LoVo (cell line): ENCODE measurements at places on chromosomes 2 and 18.
A peak's percentile ranks its signal among the peaks of the same experiment; 100 is the strongest.

DNA sequence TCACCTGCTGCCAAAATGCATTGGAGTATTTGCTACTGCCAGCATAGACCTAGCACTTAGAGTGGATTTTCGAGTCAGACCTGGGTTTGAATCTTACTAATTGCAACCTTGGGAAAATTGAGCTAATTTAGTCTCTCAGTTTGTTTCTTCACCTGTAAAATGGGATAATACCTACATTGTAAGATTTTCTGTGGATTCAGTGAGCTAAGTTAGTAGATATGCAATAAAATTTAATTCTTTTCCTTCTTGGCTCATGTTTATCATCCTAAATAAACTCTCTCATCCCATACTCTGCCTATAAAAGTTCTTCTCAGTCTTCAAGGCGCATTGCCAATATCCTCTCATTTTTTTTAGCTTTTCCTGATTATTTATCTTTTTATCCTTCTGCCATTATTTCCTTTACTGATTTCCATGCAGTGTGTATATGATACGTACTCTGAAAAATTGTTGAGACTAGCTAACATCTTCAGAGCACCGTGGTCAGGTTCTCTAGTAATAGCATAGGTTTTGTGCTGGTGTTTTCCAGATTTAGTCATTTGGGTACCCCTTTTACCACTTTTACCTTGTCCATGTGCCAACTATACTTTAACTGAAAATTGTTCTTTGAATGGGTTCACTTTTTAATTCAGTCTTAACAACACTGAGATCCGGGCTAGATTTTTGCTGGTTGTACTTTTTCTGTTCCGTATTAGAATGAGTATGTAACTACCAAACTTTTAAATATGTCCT is 7.3 kb downstream of the CEP192 start:
- no peak for DNase-seq

GRCh38 chr2:230944123-230944653 is 19.1 kb upstream of the GPR55 start:
- no peak for DNase-seq

DNA sequence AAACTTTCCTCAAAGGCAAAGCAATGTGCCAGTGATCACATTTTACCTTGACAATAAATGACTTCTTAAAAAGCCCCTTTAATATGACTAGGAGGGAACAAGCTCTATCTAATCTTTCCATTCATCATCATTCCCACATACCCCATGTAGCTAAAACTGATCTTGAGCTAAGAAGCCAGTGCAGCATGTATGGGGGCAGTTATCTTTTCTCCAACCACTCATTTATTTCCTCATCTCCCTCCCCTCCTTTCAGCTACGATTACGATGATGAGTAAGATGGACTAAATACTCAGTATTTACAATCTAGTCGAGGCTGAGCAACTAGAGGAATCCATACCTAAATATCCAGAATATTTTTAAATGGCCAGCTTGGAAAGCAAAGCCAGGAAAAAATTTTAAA is 35.5 kb downstream of the PNO1 start:
- DNase-seq = no peak

DNA sequence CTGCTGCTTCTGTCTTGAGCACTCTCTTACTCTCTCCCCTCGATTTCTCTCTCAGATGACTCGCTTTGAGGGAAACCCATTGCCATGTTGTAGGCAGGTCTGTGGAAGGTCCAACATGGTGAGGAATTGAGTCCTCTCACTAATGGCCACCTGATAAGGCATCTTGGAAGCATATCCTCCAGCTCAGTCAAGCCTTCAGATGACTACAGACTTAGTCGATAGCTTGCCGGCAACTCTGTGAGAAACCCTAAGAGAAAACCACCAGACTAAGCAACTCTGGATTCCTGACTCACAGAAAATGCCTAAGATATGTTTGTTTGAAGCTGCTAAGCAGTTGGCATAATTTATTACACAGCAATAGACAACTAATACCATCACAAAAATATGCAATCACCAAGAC is 51.2 kb downstream of the WDR75 start:
- no peak for DNase-seq

DNA sequence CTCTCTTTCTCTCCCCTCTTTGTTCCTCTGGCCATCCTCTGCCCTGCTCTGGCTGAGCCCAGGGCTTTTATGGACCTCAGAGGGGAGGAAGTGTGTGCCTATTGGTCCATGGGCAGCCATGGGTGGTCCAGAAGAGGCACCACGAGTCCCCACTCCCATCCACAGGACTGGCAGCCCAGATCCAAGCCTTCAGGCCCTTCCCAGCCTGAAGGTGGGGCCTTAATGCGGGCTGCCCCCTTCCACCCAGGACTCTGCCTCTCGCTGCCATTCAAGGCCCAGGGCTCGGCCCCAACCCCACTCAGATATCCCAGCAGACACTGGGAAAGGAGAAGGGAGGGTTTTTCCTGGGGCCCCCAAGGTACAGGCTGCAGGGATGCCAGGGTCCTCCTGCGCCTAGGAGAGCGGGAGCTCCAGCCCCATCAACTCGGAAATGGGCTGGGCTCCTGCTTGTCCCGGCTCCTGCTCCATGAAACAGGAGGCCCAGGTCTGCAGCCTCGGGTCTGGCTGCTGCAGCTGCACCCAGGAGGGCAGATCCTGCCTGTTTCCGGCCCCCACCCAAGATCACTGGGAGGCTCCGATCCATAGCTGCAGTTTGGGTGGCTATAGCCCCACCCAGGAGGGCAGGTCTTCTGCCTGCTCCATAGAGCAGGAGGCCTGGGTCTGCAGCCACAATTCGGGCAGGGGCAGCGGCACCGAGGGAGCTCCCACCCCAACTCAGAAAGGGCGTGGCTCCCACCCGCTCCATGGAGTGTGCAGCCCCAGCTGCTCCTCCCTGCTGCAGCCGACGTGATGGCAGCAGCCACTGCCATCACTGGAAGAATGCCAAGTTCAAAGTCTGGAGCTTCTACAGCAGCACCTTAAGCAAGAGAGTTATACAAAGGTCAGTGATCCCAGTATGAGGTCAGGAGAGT is 116.6 kb upstream of the RBBP8 start:
- peak; percentile 47 for DNase-seq

GRCh38 chr2:220336771-220337170 is 709.3 kb downstream of the SLC4A3 start:
- DNase-seq = no peak

- DNase-seq = no peak
These were observed 8.3 kb upstream of the LCT start for GRCh38 chr2:135845257-135845656.

- DNase-seq = no peak
These were observed 230.3 kb upstream of the TRIB2 start for GRCh38 chr2:12486205-12487118.

DNA sequence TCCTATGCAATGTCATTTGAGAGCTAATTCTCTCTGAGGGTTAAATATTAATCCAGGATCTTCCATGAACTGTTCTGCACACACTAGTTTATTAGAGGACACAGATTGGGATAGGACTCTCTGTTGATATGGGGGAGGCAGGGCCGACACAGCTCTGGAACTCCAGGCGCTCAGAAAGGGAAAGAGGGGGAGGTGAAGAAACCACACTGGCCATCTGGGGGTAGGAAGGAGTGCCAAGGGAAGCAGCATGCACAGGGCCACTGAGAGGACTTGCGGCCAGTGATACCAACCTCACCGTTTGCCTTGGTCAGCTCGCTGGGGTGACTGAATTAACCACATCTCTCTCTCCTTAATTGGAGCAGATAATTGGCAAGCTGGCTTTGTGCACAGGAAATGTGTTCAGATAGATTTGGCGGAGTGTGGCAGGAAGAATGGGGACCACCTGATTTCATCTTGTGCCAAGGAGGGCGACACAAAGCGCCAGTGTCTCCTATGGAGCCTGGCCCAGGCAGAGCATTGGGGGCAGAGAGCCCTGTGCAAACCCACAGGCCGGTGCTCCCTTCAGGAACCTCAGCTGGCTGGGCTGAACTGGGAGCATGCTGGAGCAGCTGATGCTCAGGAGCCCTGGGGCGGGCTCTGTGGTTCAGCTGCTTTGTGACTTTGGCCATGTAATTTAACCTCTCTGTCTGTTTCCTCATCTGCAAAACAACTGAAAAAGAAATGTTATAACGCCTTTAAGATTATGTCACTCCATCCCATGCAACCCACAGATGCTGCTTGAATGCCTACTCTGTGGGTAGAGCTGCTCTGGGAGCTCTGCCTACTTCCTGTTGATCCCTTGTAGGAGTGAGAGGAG is 114.7 kb upstream of the STON1 start:
- DNase-seq = no peak
